Posterior cingulate gyrus (tissue), 11 donors: ENCODE measurements at places on chromosomes 5 and 9.

DNA sequence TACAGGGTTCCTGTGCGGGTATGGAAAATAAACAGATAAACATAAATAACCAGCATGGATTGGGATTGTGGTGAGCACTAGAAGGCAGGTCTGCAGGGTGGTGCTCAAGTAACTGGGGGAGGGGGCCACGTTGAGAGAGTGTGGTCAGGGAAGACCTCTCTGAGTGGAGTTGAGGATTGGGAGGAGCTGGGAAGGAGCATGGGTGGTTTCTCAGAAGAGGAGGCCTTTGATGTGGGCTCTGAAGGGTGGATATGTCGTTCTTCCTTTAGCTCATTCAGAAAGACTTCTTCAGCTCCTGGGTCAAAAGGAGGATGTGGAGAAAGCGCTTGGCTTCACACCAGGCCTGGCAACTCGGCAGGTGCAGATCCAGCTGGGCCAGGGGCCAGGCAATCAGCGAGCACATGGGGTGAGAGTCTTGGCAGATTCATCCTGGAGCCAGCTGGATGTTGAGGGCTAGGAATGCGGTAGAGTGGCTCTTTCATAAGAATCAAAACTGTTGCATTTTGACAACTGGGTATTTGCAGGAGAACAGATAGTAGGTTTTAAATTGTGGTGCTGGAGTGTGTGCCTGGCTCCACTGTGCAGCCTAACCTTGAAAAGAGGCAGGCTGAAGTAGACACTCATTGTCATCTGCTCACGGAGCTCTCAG lies 71.7 kb downstream of the PCSK5 start:
- peak; percentile 25 for DNase-seq

DNA sequence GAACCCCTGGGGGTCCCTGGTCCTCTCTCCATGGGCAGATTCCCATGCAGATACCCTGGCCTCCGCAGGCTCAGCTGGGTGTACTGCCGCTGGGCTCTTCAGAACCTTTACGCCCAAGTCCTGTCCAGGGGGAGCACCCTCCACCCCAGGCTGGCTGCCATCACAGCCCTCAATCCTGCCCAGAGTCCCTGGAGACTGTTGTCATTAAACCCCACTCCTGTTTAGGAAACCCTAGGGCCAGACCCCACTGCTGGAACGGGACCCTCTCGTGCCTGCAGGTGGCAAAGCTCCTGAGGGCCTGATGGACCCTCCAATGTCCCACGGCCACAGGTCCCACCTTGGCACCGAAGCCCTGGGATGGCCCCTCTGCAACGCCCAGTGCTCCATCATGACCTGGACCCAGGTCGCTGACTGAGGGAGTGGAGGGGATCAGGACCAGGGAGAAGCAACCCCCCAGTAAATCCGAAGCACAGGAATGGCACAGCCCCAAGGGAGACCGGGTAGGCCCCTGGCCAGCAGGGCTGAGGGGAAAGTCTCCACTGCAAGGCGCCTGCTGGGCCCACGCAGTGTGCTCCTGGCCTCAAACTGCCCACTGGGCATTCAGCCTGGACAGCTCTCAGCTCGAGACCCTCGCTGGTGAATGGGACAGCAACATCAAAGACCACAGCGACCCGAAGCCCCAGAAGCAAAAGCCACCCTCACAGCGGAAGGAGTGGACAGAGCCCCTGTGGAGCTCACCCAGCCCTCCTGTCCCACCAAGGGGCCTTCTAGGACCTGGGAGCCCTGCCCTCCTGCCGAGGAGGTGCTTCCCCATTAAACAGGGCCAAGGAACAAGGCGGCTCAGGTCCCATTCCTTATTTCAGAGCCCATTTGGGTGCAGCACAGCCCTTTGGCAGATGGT lies 8.3 kb downstream of the ZDHHC11B start:
- no peak for DNase-seq

- no peak for DNase-seq
Measured at GRCh38 chr5:113809626-113810025, 296.1 kb downstream of the YTHDC2 start.

DNA sequence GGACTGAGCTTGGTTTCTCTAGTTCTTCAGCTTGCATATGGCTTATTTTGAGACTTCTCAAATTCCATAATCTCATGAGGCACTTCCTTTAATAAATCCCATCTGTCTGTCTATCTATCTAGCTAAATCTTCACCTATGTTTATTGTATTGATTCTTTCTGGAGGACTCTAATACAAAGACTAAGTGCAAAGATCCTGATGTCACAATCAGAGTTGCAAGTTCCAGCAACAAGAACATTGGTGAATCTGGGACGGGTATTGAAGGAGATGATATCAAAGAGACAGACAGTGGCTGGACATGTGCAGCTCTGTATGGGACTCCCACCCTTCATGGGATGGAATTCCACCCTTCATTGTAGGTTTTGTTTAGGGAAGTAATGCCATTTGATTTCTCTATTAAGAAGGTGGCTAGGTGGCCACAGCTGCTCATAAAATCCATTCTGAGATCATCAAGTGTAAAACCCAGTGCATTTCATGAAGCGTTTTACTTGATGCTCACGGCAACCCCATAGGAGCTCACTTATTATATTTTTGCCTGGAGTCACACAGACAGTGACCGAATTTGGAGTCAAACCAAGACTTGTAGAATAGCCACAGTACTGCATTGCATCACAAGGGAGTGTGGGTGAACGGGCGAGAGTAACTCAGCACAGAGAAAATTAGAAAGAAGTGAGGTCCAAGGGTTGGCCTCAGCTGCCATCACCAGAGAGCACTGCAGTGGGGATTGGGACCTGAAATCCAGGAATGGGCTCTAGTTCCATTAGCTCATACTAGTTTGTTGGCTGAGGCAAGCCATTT lies 24.9 kb downstream of the TAS2R1 start:
- DNase-seq, result no peak

GRCh38 chr9:111663301-111663823 lies 2.0 kb downstream of the GNG10 start:
- no peak for DNase-seq

DNA sequence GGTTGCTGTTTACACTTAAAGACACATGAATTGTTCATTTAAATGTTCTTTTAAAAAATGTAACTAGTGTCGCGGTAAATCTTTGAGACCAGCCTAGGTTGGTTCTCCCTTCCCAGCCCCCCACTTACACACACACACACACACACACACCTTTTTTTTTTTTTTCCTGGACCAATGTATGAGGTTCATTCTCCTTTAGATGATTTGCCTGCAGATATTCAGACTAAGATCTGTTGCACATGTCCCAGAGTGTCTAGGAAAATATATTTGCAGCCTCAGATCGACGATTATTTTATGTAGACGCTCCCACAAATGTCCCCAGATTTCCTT lies 4.4 kb upstream of the ELAVL2 start:
- DNase-seq, result no peak

GRCh38 chr5:168801567-168801966 lies 222.4 kb upstream of the PANK3 start:
- no peak for DNase-seq

GRCh38 chr9:33393581-33393980 lies 8.8 kb downstream of the AQP7 start:
- no peak for DNase-seq

DNA sequence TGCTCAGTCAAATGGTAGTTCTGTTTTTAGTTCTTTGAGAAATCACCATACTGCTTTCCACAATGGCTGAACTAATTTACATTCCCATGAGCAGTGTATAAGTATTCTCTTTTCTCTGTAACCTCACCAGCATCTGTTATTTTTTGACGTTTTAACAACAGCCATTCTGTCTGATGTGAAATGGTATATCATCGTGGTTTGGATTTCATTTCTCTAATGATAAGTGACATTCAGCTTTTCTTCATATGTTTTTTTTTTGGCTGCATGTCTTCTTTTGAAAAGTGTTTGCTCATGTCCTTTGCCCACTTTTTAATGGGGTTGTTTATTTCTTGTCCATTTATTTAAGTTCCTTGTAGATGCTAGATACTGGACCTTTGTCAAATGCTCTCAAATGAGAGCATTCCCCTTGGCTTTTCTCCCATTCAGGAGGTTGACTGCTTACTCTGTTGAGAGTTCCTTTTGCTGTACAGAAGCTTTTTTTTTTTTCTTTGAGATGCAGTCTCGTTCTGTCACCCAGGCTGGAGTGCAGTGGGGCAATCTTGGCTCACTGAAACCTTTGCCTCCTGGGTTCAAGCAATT lies 58.7 kb upstream of the RGMB start:
- DNase-seq, result no peak

- no peak for DNase-seq
Measured at GRCh38 chr5:142239394-142240159, 85.2 kb downstream of the SPRY4 start.

DNA sequence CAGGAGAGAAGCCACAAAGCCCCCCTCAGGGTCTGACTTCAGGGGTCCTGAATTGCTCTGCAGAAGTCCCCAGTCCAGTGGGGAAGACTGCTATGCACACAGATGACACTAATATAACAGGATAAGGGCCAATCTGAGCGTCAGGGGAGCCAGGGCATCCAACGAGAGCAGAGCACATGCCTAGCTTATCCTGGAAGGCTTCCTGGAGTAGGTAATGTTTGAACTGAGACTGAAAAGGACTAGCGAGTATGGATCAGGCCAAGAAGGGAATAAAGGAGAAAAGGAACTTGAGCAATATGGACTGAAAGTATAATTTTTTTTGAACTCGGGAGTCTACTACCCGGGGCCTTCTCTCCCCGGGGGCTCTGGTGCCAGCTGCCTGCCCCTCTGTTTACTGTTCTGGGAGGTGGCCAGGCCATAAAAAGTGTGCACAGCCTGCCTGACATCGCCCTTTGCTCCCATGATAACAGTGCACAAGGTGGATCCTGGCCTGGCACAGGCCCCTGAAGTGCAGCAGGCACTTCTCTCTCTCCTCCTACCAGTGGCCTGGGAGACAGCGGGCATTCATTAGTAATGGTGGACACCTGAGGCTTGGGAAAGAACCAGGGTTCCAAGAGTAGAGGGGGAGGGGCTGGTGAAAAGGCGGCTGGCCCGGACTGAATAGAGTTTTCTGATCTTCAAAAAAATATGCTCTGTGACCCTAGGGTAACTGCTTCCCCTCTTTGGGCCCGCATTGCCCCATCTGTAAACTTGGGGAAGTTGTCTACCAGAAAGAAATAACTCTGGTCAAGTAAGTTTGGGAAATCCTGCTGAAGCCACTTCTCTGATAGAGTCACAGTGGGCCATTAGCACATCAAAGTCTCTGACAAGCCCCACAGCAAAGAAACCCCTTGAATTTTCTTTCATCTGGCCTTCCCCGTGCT lies 4.6 kb upstream of the SLC6A7 start:
- DNase-seq, result no peak

GRCh38 chr9:134231330-134231745 lies 67.0 kb upstream of the RNU6ATAC start:
- DNase-seq, result no peak

DNA sequence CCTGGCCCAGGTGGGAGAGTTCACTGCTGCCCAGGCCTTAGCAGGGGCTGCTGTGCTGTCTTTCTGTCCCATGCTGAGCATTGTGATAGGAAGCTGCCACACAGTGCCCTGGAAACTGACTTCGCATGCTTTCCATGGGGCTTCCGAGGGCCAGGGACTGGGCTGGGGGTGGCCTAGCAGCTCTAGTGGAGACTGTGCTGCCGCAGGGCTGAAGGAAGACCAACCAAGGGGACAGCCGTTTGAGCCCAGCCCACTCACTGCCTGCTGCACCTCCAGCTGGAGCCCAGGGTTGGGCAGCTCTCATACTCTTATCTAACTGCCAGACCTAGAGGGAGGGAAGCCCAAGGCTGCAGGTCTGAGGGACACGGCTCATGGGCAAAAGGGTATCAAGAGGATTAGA lies 79.2 kb downstream of the RGS3 start:
- no peak for DNase-seq

GRCh38 chr9:122338994-122339393 lies 31.8 kb upstream of the PTGS1 start:
- no peak for DNase-seq

- DNase-seq, result no peak
Measured at GRCh38 chr5:124310453-124310852, 436.0 kb downstream of the ZNF608 start.

- DNase-seq, result no peak
Measured at GRCh38 chr5:23525751-23526150, 18.3 kb downstream of the PRDM9 start.

- no peak for DNase-seq
Measured at GRCh38 chr5:133205649-133206048, 153.8 kb downstream of the HSPA4 start.

DNA sequence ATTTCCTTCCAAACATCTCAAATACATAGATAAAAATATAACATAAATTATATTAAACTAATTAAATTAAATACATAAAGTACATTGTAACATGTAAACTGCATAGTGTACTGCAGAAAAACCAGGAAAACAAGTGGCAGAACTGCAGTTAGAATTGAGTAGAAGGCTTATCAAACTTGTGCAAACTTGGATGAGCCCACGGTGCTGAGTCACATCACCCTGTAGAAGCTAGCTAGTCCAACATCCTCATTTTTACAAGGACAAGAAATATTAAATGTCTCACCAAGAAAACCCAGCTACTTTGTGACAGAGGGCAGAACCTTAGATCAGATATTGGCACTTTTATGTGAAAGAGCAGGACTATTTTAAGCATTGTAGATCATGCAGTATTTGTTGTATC lies 807.9 kb upstream of the NUDT12 start:
- DNase-seq, result no peak

DNA sequence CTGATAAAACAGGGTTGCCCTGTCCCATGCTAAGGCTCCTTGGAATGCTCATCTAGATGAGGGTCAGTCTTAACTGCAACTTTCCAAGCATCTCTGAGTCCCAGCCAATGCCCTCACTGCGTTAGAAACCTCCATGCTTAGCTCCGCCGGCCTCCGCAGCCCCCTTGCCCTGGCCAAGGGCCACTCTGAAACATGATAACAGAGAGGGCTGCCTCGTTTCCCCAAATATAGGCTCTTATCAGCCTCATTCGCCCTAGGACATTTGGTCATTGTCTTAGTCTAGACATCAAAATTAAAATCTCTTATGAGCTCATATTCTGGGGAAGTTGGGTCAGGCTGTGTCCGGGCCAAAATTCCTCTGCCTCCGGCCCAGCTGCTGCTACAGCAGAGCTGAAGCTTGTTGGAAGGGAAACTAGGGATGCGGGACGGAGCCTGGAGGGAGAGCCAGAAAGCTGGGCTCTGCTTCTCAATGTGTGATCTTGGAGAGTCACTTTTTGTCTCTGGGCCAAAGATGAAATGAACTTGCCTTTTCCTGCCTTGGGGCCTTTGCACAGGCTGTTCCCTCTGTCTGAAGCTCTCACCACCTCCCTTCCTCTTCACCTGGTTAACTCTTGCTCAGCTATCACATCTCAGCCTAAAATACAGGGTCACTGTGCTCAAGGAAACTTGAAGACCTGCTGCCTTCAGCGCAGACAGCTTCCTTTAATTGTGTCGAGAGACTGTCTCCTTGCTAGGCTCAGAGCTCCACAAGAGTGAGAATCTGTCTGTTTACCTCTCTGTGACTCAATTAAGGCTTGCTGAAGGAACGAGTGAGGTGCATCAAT lies 191.3 kb downstream of the RGS3 start:
- DNase-seq, result no peak

DNA sequence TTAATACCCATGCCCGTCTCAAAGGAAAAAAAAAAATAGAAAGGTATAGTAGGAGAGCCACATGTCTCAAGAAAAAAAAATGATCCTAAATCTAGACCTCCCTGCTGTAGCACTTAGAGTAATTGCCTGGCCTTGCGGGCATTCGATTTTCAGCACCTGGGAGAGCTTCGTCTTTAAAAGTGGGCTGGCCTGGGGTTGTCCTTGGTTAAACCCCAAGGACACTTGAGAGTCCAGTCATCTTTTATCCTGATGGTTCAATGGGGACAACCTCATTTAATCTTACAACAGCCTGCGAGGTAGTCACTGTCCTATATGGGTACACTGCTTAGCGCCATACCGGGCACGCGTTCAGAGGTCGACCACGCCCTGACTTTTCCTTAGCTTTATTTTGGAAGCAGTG lies 60.1 kb downstream of the MAT2B start:
- DNase-seq, result no peak
